CD4-positive, alpha-beta memory T cell (primary cell): ENCODE measurements at places on chromosomes 5 and 9.

DNA sequence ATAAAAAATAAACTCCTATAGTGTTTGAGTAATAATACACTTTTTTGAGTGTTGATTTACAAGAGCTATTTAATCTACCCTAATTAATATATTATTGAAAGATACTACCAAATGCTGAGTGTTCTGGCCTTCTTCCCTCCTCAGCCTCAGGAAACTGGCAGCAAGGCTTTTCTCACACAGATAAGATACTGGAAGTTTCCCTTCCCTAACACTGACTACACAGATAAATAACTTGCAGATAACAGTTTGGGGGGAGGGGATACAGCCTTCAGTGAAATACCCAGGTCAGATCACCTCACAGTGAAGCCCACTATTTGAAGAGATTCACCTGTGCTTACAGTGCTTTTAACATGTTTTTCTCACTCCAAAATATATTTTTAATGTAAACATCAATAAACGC, 1.6 kb upstream of the NIPSNAP3A start:
- no peaks in the 10 kb centered on the region for H3K27me3 ChIP-seq
- H3K4me1 ChIP-seq = peaks cover 15% of the 10 kb centered on the region
- H3K4me3 ChIP-seq = no peak overlapping the region
- no peak overlapping the region for H3K27ac ChIP-seq
- no peak for DNase-seq

- no peaks in the 10 kb centered on the region for H3K4me1 ChIP-seq
- no peaks in the 10 kb centered on the region for H3K27me3 ChIP-seq
- no peak for DNase-seq
These were observed 78.3 kb upstream of the NIPAL4 start for GRCh38 chr5:157381746-157382145.

GRCh38 chr5:14577971-14578370, 3.6 kb upstream of the OTULINL start:
- H3K36me3 ChIP-seq = no peaks in the 10 kb centered on the region
- no peak for DNase-seq
- H3K4me1 ChIP-seq = peaks cover 8% of the 10 kb centered on the region
- H3K27me3 ChIP-seq = no peaks in the 10 kb centered on the region

GRCh38 chr5:89301321-89302025, 418.5 kb upstream of the MEF2C start:
- H3K27me3 ChIP-seq = no peaks in the 10 kb centered on the region
- no peaks in the 10 kb centered on the region for H3K36me3 ChIP-seq
- H3K4me1 ChIP-seq = no peaks in the 10 kb centered on the region
- no peak overlapping the region for H3K4me3 ChIP-seq
- H3K27ac ChIP-seq = no peak overlapping the region

DNA sequence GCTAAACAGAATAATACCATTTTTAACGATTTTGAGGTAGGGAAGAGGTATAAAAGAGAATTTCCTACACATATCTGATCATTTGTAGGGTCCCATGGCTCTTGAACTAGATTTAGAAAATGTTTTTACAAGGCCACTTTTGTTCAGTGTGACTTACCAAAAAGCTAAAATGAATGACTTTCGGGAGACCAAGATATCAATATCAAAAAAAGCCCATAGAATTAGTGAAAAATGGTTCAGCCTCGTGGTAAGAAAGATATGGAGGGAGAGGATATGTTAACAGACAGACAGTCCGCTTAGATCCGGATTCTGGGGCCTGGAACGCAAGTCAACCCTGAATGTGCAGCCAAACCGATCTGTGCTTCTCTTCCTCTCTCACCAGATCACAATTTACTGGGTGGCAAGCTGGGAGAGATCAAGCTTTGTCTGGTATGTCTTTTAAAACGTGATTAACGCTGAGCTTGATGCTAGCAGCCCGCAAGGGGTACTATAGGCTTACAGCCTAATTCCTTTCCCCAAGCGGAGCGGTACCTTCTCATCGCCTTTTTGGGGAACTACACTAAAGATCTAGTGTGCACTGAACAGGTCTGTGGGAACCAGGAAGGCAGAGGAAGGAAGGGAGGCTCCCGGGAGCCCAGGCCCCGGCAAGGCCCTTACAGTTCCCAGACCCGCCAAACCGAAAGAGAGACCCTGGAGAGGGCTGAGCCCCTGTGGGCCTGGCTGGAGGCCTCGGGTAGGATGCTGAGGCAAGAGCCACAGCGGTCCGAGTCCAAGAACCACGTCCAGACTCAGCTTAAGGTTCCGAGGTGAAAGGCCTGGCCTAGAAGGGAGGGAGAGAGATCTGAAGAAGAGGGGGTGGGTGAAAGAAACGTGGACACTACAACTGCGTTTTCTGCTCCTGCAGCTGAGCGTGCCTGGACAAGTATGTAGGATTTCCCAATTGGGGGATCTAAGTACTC, 2.9 kb downstream of the NR2F1-AS1 start:
- H3K36me3 ChIP-seq = no peaks in the 10 kb centered on the region
- H3K27me3 ChIP-seq = peaks cover 76% of the 10 kb centered on the region
- H3K4me3 ChIP-seq = no peak overlapping the region
- H3K27ac ChIP-seq = no peak overlapping the region
- H3K4me1 ChIP-seq = peaks cover 41% of the 10 kb centered on the region

DNA sequence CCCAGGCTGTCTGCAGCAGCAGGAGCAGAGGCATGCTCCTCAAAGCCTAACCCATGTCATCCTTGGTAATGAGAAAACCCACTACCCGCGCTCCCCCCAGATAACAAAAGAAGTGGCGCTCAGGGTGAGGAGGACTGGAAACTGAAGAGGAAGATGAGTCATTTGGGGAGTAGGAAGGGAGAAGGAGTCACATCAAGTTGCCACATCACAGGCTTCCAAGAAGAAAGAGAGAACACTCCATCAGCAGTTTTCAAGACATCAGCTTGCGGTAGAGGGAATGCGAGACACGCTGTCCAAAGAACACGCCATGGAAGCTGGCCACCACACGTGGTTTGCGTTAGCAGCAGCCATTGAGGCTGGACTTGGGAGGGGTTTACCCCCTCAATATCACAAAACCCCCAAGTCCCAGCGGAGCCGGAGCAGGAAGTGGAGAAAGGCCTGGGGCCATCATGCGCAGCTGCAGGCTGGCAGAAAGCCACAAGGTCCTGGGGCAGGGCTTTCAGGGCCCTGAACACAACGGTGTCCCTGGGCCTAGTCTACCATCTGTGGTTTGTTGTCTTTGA, 41.5 kb downstream of the SH3PXD2B start:
- no peaks in the 10 kb centered on the region for H3K4me1 ChIP-seq
- H3K27ac ChIP-seq = no peak overlapping the region
- no peaks in the 10 kb centered on the region for H3K36me3 ChIP-seq
- no peaks in the 10 kb centered on the region for H3K27me3 ChIP-seq
- no peak overlapping the region for H3K4me3 ChIP-seq

DNA sequence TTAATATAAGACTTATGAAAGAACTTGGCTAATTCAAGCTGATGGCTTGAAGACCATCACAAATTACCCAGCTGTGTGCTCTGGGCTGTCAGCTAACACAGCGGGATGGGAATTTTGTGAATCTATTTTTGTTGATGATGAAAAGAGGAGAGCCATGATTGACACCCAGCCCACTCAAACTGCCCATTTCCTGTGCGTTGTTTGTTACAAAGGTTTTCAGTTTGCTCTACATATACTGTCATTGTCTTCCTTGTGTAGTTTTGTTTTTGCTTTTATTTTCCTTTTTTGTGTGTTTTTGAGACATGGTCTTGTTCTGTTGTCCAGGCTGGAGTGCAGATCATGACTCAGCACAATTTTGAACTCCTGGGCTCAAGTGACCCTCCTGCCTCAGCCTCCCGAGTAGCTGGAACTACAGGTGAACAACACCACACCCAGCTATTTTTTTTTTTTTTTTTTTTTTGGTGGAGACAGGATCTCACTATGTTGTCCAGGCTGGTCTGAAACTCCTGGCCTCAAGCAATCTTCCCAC, 400.3 kb downstream of the ICE1 start:
- no peaks in the 10 kb centered on the region for H3K27me3 ChIP-seq
- H3K27ac ChIP-seq = no peak overlapping the region
- no peaks in the 10 kb centered on the region for H3K36me3 ChIP-seq
- H3K4me3 ChIP-seq = no peak overlapping the region

GRCh38 chr5:143573568-143574170, 170.2 kb upstream of the NR3C1 start:
- no peak overlapping the region for H3K27ac ChIP-seq
- no peaks in the 10 kb centered on the region for H3K27me3 ChIP-seq
- no peaks in the 10 kb centered on the region for H3K4me1 ChIP-seq
- no peak overlapping the region for H3K4me3 ChIP-seq
- DNase-seq = no peak
- H3K36me3 ChIP-seq = no peaks in the 10 kb centered on the region

GRCh38 chr5:66718374-66719002, 122.3 kb downstream of the MAST4 start:
- no peak overlapping the region for H3K27ac ChIP-seq
- H3K27me3 ChIP-seq = no peaks in the 10 kb centered on the region
- DNase-seq = no peak
- no peak overlapping the region for H3K4me3 ChIP-seq

GRCh38 chr9:21796768-21797167, 5.7 kb upstream of the MTAP start:
- peaks cover 6% of the 10 kb centered on the region for H3K27me3 ChIP-seq
- H3K4me3 ChIP-seq = no peak overlapping the region
- H3K36me3 ChIP-seq = no peaks in the 10 kb centered on the region

GRCh38 chr5:115962565-115963402, 509 bp downstream of the LVRN start:
- no peak overlapping the region for H3K27ac ChIP-seq
- no peaks in the 10 kb centered on the region for H3K4me1 ChIP-seq
- H3K4me3 ChIP-seq = no peak overlapping the region
- no peaks in the 10 kb centered on the region for H3K36me3 ChIP-seq

- no peak overlapping the region for H3K27ac ChIP-seq
- H3K4me3 ChIP-seq = no peak overlapping the region
- H3K27me3 ChIP-seq = no peaks in the 10 kb centered on the region
These were observed 315.6 kb downstream of the PRR16 start for GRCh38 chr5:120779674-120780073.

DNA sequence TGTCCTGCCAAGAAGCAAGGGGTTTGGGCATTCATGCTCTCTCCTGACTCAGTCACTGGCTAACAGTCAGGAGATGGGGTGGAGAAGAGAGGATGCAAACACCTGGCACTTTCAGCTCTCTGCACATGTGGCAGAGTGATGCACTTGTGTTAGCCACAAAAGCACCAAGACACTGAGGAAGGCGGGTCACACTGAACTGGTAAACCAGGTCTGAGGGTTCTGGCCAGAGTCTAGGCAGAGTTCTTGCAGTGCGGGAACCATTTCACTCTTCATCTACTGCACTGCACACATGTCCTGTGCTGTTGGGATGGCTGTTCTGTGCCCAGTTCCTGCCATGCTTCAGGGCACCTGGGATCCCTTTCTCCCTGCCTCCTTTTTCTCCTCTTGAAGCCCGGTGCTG, 157.1 kb upstream of the GDNF start:
- no peak overlapping the region for H3K27ac ChIP-seq
- DNase-seq = no peak
- H3K4me3 ChIP-seq = no peak overlapping the region

- H3K4me1 ChIP-seq = peaks cover 10% of the 10 kb centered on the region
- no peak overlapping the region for H3K4me3 ChIP-seq
- H3K27me3 ChIP-seq = no peaks in the 10 kb centered on the region
These were observed 6.6 kb downstream of the IDNK start for GRCh38 chr9:83629433-83630104.

DNA sequence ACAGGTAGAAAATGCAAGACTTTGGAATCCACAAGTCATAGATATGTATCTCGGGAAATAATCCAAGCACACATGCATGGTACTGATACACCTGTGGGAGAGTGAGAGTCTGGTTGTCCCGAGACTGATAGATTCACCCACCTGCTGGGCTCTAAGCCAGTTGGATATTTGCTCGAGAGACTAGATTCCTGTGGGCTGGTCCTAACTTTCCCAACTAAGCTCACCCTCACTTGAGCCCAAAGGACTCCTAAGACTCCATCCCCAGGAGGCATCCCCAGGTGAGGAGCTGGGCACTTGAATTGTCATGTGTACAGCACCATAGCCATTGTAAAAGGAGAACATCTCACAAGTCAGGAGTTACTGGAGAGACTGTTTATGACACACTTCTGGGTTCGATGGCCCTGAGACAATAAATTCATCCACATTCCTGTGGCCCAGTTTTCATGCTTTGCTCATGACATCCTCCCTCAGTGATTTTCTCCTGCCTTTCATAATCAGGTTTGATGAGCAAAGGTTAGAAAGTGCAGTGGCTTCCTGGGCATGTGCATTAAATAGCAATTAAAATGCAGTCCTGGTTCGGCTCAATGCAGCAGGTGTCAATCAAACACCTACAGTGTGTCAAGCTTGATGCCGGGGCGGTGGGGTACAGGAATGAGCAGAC, 18.1 kb downstream of the SLC1A1 start:
- H3K36me3 ChIP-seq = no peaks in the 10 kb centered on the region
- H3K27ac ChIP-seq = no peak overlapping the region
- H3K4me3 ChIP-seq = no peak overlapping the region

GRCh38 chr9:89791754-89792153, 186.9 kb downstream of the GADD45G start:
- H3K4me1 ChIP-seq = no peaks in the 10 kb centered on the region
- DNase-seq = no peak
- no peak overlapping the region for H3K4me3 ChIP-seq
- H3K36me3 ChIP-seq = no peaks in the 10 kb centered on the region
- H3K27me3 ChIP-seq = no peaks in the 10 kb centered on the region

DNA sequence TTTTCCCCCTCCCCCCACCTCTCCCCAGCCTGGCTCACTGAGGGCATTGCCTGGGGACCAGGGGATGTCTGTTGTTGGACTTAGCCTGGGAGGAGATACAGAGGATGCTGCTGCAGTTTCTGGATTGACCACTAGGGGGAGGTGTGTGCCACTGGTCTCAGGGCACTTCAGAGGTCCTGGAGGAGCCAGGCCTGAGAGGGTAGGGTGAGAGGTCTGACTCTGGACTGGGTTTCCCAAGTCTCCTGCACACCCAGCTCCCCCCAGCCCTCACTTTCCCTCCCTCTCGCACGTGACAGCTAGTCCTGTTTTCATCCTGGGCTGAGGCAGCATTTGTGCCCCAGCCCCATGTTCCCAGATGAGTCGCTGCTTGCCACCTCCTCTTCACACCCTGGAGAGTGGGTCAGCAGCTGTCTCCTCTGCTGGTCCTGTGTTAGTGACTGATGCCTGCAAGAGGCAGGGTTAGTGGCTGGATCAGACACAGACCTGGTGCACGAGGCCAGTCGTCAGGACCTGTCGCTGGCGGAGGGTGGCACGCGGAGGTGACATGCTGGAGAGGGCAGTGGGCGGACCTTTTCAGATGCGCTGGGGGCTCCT, 4.4 kb downstream of the IL3 start:
- no peaks in the 10 kb centered on the region for H3K27me3 ChIP-seq
- DNase-seq = peak; percentile 59
- H3K4me1 ChIP-seq = peaks cover 22% of the 10 kb centered on the region

GRCh38 chr9:120387257-120388002, 192.5 kb downstream of the CDK5RAP2 start:
- H3K27ac ChIP-seq = no peak overlapping the region
- DNase-seq = no peak
- H3K36me3 ChIP-seq = peaks cover 43% of the 10 kb centered on the region
- H3K4me1 ChIP-seq = no peaks in the 10 kb centered on the region
- no peak overlapping the region for H3K4me3 ChIP-seq

- no peak for DNase-seq
- H3K4me3 ChIP-seq = no peak overlapping the region
- peaks cover 77% of the 10 kb centered on the region for H3K4me1 ChIP-seq
- no peaks in the 10 kb centered on the region for H3K27me3 ChIP-seq
- H3K36me3 ChIP-seq = no peaks in the 10 kb centered on the region
These were observed 25.7 kb upstream of the EEIG1 start for GRCh38 chr9:128006332-128006996.
